ENCODE measurements at places on chromosomes 7 and 10. TPM values are rescaled to one million over a fixed set of nuclear protein-coding genes. Genes with fewer than 3 reads are reported as not detected.
A peak's percentile ranks its signal among the peaks of the same experiment; 100 is the strongest.

DNA sequence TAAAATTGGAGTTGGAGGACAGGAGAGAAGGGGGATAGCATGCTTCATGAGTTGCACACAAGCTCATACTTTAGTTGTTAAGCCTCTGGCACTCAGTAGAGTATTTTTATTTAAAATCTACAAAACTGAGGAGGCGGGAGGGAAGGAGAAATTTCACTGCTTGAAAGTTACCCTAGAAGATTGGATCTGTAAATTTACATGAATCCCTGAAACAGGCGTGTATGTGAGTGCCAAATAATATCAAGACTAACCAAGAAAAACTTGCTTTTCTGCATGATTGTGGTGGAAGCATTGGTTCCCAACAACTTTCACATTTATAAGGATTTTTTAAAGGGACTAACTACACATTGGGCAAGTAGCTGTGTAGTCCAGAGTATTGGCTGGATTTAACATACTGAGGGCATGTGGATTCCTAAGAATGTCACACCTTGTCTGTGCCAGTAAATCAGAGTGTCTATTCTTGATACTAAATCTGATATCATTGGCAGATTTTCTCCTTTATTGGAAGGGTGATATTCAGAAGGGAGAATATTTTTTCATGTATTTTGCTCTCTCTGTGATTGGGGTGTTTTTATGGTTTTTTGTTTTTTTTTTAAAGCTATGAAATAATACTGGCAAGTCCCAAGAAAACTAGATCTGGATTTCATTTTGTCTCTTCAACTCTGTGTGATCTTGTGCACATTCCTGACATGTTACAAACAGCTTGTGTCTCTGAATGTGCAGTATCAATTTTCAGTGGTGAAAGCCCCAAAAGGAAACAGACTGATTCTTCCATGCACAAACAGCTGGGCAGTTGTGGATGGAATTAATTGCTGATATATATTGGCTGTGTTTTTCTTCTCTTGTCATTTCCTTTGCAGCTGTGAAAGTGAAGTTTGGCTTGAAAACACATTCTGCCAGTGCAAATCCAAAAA, 67.2 kb downstream of the ADD3 start:
- peak; percentile 71 for DNase-seq

DNA sequence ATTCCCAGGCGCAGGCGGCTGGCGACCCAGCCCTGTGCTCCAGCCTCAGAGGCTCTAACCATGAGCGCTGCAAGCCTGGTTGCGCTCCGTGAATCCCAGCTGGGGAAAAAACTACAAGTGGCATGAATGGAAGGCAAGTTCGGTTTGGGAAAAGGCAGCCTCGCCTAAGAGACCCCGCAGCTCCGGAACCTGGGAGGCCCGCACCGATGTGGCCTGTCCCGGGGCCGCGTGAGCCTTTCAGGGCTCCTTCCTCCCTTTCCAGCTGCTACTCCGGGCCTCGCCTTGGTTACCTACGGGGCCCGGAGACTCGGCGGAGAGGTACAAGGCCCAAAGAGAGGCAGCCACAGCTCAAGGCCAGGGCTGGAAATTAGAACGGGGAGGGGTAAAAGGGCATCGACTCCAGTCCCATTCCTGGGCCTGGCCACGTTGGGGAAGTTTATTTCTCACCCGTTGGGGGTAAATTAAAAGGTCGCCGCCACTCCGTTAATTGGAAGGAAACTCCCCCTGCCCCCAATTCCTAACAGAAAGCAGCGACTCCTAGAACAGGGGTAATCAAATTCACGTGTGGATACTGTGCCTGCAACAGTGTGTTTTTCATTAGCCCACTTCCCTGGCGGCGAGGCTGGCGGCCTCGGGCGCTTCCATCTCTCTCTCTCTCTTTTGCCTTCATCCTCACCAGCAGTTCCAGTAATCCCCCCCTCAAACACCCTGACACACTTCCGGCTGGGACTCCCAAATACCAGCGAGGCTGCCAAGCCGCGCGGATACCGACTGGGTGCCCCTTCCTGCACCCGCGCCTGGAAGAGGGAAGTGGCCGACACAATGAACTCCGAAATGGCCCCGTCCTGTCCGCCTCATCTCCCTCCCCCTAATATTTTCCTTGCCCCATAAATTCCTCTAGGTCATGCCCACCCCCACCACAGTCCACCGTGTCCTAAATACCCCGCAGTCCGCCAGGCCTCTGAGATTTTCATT, 1.5 kb upstream of the HOXA9 start:
- no peak for DNase-seq

- no peak for DNase-seq
Observed at GRCh38 chr10:60677531-60678129, 100.6 kb upstream of the CDK1 start.

DNA sequence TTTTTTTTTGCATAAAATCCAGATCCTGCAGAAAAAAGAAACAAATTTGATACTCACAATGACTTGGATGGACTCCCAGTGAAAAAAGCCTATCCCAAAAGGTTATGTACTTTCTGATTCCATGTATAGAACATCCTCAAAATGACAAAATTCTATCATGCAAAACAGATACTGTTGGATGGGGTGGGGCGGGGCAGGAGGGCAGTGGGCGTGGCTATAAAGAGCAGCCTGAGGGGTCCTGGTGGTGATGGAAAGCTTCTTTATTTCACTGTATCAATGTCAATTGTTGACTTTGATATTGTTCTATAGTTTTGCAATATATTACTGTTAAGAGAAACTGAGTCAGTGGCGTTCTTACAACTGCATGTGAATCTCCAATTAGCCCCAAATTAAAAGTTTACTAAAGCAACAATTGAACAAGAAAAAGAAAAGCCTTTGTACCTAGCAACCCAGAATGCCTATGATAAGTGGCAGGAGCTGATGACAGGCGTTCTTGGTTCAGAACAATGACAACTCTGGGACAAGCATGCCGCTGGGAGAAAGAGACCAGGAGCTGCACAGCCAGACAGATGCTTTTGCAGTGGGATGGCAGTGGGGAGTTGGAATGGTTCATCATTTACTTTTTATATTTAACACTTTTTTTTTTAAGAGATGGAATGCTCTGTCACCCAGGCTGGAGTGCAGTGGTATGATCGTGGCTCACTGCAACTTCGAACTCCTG, 101.9 kb downstream of the LHPP start:
- DNase-seq = no peak

C10orf143 gene
- 1.3 TPM for total RNA-seq

IFIT1B gene
- total RNA-seq = not detected

MAD1L1 gene
- 20.7 TPM for total RNA-seq

OR9A2 gene
- total RNA-seq = not detected

OR13A1 gene
- not detected for total RNA-seq

Data from mammary epithelial cell (primary cell).